ENCODE measurements at places on chromosomes 7 and 10. TPM values are rescaled to one million over a fixed set of nuclear protein-coding genes. Genes with fewer than 3 reads are reported as not detected.

DNA sequence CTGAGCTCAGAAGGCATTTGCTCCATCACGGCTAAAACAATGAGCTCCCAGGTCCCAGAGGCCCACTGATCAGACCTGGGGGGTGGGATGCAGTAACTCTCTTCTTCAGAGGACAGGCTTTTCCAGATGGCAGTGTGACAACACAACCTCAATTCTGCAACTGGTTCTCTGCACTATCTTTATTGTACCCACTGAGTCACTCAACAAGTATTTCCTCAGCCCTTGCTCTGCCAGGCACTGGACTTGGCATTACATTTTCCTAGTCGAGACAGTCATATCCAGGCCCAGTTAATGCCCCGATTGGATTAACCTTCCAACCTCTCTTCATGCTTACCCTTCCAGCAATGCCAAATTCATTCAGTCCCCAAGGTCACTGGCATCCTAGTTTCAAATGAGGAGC, 72.6 kb downstream of the JAZF1 start:
- no peak for DNase-seq

- no peak for DNase-seq
Measured at GRCh38 chr7:24926623-24927524, 53.1 kb downstream of the OSBPL3 start.

- no peak for DNase-seq
Measured at GRCh38 chr10:89414879-89415821, 782 bp downstream of the IFIT5 start.

- DNase-seq = no peak
Measured at GRCh38 chr7:79930604-79931003, 204.0 kb upstream of the GNAI1 start.

GRCh38 chr10:73246646-73247508, at the start of gene DNAJC9:
Gene DNAJC9 (minus strand): TSS chr10:73247255. CDS start chr10:73247189, 66 bp downstream.
- no peak for DNase-seq

- no peak for DNase-seq
Measured at GRCh38 chr7:128307061-128307460, 36.6 kb downstream of the RBM28 start.

GRCh38 chr10:72337722-72338121, 17.0 kb downstream of the DNAJB12 start:
- no peak for DNase-seq

DNA sequence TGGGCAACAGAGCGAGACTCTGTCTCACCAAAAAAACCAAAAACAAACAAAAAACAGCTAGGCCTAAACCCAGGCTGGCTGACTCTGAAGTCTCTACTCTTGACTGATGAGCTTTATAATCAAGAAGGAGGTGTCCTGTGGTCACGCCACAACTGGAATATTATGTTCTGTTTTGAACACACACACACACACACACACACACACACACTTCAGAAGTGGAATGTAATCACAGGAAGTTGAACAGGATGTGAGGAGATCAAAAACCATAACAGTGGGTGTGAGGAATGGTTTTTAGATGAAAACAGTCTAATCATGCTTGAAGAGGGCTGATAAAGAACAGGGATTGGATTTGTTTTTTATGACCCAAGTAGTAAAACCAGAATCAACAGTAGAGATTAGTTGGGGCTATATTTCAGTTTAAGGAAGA, 51.1 kb upstream of the IL6 start:
- DNase-seq = no peak

DNA sequence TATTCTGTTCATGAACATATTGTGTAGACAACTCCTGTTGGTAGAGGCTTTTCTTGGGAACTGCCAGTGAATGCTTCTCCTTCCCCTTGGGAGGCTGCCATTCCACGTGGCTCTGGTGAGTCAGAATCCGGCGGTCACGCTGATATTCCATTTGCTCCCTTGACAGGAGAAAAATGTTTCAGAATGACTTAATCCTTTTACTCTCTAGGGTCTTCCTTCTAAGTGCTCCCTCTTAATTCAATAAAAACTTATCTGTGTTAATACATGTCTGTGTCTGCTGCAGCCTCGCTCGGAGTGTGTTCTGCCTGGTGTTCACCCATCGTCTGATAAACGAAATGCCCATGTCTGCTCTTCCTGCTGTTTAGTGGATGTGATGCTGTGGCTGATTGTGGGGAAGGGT, 278.6 kb downstream of the ARHGAP12 start:
- DNase-seq = peak; percentile 58

DNA sequence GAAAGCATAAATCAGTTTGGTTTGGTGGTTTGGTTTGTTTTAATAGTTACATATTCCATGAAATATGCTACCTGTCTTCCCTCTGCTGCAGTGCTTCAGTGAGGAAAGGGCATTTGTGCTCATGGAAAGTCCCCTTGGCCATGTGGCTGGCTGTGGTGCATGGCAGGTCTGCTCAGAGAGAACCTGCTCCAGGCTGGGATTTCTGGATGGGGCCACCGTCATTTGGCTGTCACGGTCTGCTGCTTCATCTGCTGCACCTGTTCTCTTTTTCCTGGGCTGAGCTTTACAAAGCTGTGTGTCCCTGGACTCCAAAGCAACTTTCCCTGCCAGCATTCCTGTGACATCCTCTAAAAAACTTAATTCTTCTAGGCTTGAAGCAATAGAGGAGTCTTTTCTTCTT, 8.9 kb downstream of the CDK14 start:
- DNase-seq = no peak

- DNase-seq = no peak
Measured at GRCh38 chr7:25361863-25362262, 133.6 kb upstream of the NPVF start.

DNA sequence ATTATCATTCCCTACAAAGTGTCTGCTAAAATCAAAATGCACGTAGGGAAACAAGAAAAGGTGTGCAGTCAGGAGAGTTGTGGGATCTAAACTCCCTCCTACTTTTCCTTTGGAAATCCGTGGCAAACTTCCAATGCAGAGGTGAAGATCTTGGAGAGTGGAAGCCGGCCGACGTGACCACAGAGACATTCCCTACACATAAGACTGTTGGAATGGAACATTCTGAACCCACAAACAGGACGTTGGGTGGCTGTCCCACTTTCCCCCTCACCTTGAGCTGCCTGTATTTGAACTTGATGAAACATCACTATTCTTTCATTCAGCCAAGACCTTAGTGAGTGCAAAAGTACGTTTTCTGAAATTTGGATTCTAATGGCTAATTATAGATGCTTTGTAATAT, 65.9 kb downstream of the PRKCQ start:
- DNase-seq = no peak

GRCh38 chr10:120394446-120394845, 62.6 kb upstream of the PLPP4 start:
- DNase-seq = peak; percentile 37

- no peak for DNase-seq
Measured at GRCh38 chr10:131972474-131973071, 9.2 kb downstream of the BNIP3 start.

- no peak for DNase-seq
Measured at GRCh38 chr7:100722480-100723212, 2.4 kb downstream of the EPO start.

DNA sequence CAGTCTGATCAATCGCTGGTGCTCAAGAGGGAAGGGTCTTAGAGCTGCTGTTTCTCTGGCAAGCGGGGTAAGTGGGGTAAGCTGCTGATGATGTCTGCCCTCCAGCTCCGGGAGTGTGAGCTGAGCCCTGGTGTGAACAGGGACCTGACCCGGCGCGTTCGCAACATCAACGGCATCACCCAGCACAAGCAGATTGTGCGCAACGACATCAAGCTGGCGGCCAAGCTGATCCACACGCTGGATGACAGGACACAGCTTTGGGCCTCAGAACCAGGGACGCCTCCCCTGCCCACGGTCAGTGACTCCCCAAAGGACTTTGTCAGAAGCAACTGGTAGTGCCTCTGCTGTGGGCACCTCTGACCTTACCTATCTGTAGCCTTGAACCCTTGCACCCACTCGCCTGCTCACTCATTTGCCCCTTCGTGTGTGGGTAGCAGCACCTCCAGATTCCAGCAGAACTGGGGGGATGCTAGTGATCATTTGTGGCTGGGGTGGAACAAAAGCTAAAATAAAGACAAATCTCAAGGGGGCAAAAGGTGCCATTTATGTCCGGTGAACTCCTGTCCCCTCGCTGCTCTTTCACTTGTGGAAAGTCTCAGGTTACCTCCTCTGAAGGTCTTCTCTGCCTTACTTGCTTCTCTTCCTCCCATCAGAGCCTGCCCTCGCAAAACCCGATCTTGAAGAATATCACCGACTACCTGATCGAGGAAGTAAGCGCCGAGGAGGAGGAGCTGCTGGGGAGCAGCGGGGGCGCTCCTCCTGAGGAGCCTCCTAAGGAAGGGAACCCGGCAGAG, 3.2 kb downstream of the UFSP1 start:
- DNase-seq = no peak

- DNase-seq = no peak
Measured at GRCh38 chr7:77481615-77482014, 55.5 kb upstream of the PTPN12 start.

GRCh38 chr7:43572516-43573049, 10.3 kb upstream of the STK17A start:
- peak; percentile 89 for DNase-seq

- no peak for DNase-seq
Measured at GRCh38 chr7:122082670-122083069, 61.4 kb downstream of the AASS start.

DNA sequence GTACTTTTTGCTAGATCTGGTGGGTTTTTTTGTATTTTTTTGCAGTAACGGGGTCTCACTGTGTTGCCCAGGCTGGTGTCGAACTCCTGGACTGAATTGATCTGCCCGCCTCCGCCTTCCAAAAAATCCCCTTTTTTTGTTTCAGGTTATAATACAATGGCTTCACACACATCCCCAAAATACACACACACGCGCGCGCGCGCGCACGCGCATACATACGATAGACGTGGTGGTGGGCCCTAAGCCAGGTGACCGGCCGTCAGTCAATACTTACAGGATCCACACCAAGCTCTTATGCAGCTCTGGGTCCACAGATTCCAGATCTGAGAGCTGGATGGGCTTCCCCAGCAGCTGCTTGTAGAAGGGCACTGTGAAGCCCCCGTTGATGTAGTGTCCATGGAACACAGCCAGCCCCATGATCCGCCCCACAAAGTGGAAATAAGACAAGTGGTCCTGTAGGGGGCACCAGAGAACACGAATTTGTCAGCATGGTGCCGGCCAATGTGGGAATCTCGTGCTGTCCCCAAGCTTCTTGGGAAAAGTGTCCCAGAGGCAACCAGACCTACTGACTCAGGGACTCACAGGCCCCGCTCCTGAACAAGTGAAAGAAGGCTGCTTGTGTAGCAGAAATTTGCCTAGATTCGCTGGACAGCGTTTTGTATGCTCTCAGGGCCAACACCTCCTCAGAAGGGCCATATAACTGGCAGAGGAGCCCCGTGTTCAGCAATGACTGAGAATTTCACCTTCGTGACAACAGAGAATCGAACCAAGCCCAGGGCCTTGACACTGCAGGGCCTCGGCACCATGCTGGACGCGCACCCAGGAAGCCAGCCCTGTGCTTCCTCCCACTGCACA, 103.6 kb downstream of the SMURF1 start:
- DNase-seq = peak; percentile 87

Gene IFIT2
- 7.9 TPM for total RNA-seq

Gene HSPA12A
- 3.0 TPM for total RNA-seq

Gene PROSER2
- 12.7 TPM for total RNA-seq

Gene GSDME
- total RNA-seq = 47.1 TPM

Gene OR2A1
- not detected for total RNA-seq

Gene MBL2
- not detected for total RNA-seq

Gene TRIM50
- total RNA-seq = not detected

All from glomerular endothelial cell (primary cell).